ENCODE measurements at places on chromosomes 13 and 19.

GRCh38 chr19:58274771-58275201, 4.0 kb upstream of the ZNF8 start:
- DNase-seq, result no peak

GRCh38 chr13:67557642-67558241, 327.6 kb upstream of the PCDH9 start:
- DNase-seq, result no peak

DNA sequence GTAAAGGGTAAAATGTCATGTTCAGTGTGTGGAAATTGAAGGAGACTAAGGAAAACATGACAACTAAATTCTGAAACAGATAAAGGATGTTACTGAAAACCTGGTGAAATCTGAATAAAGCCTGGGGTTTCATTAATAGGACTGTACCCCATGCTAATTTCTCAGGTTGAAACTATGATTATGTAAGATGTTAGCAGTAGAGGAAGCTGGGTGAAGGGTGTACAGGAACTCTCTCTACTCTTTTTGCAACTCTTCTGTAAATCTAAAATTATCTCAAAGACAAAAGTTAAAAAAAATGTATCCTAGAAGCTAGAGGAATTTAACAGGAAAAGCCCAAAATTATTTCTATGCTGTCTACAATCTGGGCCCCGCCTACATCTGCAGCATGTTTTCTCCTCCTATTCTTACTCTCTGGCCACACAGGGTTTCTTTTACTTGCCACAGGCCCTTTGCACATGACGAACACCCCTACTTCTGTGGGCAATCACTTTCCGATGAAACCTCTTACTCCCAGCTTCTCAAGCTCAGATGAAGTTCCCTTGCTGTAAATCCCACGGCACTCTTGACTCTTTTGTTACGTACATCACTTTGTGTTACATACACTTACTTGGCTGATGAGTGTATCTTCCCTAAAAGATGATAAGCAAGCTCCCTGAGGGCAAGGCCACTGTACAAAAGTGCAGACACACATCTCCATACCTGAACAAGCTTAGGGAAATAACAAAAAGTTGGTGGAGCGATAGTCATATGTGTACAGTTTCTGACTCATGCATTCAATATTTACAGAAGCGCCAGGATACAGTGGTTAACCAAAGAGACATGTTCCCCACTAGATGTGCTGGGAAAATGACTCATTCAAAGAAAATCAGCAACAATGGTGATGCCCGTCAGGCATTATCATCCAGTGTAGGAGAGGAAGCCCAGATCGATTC, 32.6 kb downstream of the RUBCNL start:
- DNase-seq, result no peak

DNA sequence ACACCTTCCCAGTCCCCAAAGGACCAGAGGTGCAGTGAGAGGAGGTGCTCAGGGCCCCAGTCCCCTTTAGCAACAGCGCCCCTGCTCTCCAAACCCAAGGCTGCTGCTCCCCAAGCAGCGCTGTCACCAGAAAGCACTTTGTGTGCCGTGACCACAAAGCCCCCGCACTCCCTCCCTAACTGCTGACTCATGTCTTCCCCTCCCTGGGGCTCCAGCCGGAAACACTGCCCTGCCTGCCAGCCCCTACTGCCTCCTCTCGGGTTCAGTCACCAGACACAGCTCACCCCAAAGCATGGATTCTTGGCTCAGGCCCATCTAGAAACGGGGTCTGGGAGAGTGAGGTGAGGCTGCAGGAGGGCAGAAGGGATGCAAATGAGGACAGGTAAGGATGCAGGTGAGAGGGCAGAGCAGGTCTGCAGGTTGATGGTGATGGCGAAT, 4.9 kb upstream of the TNFSF14 start:
- DNase-seq, result peak; percentile 86

DNA sequence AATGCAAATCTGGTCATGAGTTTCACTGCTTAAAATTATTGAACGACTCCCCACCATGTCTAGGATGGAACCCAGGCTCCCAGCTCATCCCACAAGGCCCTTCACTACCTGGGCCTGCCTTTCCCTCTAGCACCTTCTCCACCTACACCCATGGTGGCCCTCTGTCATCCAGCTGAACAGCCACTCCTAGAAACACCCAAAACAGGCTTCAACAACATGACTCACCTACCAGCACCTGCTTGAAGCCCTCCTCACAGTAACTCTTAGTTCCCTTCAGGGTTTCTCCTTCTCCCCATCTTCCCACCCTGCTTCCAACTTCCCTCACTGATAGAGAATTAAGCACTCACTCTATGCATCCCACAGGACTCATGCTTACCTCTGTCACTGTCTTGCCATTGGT, 6.6 kb upstream of the IGFL2 start:
- DNase-seq, result no peak

- no peak for DNase-seq
These were observed 127.9 kb upstream of the GJB6 start for GRCh38 chr13:20360041-20360491.

DNA sequence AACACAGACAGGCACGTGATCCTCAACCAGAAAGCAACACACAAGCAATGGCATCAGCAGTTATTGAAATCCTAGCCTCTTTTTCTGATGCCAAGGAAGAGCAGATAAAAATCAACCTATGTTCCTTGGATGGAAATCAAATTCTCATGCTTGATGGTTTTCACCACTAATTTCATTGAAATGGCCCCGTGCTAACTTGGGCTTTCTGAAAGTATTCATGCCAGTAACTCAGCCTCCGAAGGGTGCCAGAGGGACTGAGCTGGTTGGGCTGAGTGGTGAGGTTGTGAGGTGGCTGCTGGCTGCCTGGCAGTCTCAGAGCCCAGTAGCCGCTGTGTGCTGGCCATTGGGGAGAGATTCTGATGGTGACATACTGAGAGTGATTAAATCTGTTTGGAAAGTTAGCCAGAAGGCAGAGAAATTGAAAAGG, 309.3 kb downstream of the DCT start:
- DNase-seq, result no peak

DNA sequence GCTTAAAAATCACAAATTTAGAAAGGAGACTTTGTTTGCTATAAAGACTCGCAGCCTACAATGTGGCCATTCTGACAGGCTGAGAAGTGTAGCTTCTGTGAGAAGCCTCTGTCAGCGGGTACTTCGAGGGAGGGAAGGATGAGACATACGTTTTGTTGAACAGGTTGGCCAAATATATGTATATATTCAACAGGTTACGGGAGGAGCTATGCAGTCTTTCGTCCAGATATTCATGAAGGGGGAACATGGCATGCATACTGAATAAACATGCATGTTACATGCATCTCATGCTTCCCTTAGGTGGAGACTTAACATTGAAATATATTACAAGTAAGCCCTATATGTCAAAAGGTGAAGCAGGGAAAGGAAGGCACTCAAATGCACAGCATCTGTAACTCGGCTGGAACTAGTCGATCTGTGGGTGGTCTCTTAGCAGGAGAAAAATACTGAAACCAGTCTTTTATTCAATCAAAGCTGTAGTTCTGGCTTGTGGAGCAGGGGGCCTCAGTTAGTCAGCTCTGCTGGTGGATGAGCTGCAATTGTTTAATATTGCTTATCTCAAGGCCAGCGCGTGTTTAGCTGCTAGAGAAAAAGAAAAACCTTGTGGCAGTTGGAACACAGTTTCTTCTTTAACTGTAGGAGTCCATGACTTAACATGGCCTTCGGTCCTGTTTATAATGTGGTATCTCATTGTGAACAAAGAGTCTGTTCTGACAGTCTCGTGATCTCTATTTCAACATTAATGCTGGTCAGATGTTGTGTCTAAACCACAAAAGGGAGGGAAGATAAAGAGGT, 94.3 kb downstream of the FAM216B start:
- no peak for DNase-seq

- DNase-seq, result no peak
These were observed 925.3 kb downstream of the SLITRK6 start for GRCh38 chr13:84873951-84874350.

DNA sequence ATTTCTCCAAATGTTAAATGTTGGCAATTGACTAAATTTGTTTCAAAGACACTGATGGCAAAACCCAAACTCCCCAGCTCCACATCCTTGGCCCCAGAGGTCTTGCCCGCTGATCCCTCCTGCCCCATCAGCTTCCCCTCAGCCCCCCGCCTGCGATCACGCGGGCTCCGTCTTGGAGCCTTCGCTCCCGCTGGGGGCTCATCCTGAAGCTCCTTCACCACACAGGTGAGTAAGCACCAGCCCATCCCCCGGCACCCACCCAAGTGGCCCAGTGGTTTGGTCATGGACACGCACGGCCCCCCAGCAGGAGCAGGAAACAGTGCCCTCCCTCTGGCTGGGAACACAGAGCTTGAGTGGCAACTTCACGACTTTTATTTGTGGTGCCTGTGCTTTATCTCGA, 14.9 kb downstream of the EPS8L1 start:
- DNase-seq, result no peak

DNA sequence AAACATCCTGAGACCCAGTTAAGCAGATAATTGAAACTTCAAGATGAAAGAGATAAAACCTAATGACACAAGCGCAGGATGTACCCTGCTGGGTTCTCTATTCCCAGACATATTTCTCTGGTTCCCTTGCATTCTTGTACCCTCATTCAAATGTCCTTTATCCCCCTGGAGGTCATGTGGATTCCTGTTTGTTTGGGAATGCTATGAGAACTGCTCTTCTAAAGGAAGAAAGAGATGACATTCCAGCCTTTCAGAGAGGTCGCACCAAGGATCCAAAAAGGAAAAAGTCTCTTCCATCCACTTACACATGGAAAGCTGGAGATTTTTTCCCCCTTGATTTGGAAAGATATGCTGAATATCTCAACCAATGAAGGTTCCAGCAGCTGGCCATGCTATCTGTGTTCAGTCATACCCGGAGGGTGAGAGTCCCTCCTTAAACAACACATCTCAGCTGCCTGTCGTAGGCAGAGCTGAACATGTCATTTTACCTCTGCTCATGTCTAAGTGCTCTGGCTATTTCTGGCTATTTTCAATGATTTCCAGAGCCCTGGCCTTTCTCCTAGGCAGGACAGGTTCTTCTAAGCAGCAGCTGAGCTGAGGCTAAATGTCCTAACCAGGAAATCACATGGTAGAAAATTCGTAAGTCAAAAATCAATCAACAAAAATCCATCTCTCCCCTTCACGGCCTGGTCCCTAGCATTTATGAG, 52.5 kb downstream of the C13orf42 start:
- no peak for DNase-seq

- DNase-seq, result no peak
These were observed 1.6 kb upstream of the GAS6 start for GRCh38 chr13:113865427-113865826.

DNA sequence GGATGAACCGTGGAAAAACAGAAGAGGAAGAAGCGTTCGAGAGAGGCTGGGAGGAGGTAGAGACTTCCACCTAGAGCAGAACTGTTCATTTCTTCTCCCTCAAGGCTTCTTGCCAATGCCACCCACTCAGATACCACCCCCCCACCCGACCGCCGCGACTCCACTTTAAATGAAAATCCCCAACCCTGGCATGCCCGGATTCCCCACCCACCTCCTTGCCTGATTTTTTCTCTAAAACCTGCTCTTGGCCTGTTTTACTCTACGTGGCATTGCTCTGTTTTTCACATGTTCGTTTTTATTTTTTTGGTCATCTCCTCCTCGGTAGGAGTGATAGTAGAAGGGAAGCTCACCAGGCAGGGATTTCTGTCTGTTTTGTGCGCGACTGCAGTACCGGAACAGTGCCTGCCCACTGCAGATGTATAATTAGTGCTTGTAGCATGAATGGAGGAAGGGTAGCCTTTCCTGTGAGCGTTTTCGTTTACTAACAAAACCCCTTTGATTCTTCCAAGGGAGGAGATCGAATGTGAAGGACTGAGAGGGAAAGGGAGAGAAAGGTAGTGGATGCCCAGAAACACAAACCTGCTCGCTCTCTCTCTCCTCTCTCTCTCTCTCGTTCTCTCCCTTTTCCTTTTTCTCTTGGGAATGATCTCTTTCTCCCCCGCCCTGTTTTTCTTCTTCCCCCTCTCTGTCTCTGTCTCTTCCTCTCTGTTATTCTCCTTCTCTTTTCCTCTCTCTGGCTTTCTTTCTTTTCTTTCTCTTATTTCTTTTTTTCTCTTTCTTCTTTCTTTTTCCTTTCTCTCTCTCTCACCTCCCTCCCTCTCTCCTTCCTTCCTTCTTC, 2.2 kb downstream of the CD70 start:
- DNase-seq, result no peak

GRCh38 chr19:7505288-7505681, 10.6 kb upstream of the ZNF358 start:
- DNase-seq, result no peak

DNA sequence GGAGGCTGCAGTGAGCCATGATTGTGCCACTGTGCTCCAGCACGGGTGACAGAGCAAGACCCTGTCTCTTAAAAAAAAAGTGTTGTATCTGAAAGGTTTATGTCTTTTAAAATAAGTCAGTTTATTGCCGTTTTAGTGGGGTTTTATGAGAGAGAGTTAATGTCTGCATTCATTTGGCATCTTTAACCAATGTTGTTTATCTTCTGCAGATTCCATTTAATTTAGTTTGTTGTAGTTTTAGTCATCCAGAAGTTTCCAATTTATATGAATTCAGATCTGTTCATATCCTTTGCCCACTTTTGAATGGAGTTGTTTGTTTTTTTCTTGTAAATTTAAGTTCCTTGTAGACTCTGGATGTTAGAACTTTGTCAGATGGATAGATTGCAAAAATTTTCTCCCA, 36.7 kb upstream of the LPAR6 start:
- no peak for DNase-seq

GRCh38 chr13:21980049-21980448, 309.2 kb downstream of the FGF9 start:
- no peak for DNase-seq

GRCh38 chr13:113167155-113167554, 8.7 kb downstream of the PROZ start:
- no peak for DNase-seq

GRCh38 chr19:12567951-12568350, 16.7 kb upstream of the ZNF564 start:
- no peak for DNase-seq

DNA sequence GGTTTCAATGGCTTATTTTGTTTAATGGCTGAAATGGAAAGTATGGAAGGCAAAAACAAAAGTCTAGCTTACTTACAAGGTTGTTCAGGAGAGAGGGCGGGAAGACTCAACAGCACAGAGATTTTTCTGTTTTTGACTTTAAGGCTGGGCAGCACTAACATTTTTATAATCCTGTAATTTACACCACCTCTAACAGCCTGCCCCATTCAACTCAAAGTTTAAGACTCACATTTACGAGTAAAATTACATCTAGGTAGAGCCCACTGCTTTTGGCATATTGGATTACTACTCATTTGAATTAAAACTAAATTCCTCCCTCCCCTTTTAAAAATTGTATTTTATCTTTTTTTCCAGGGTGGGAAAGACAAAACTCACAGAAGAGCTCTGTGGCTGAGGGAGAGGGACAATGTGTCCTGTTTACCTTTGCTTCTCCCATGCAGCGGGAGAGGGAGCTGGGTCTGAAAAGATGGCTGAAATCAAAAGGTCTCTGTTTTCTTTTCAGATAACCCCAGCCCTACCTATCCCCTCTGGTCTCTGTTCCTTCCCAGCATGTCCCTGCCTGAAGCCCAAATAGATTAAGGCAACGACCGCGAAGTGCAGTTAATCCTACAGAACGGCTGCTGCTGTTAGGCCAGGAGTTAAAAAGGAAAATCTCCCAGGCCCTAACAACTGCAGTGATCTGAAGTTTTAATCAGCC, 6.6 kb downstream of the EFNB2 start:
- no peak for DNase-seq

All from GM12892 (cell line).